Germinal center (tissue), 1 donor: ENCODE measurements at places on chromosomes 16 and 17.

DNA sequence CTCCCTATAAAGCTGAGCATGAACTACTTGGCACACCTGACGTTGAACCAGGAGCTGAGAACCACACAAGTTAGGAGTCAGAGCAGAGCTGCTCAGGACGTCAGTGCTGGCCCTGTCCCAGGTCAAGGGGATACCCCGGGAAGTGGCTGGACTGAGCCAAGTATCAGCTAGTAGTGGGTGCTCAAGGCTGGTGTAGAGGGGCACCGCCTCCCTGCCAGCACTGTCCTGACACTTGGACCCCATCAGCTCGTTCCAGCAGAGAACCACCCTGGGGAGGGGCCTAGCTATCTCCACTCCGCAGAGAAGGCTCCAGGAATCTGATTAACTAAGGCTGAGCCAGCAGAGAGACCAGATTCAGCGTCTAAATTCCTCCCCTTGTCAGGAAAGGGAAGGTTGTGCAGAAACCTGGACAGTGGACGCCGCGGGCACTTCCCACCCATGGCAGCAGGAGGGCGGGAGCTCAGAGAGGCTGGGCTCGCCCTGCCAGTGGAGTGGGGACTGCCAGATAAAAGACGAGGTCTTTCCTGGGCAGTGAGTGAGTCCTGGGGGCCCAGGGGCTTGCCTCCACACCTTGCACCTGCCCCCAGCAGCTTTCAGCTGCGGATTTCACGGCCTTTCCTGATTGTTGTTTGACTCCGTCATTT, 21.0 kb downstream of the C16orf90 start:
- no peak for DNase-seq

- DNase-seq: no peak
These were observed 1057.7 kb upstream of the EEF2KMT start for GRCh38 chr16:6155271-6155670.

GRCh38 chr17:3729881-3730280, 6.2 kb downstream of the HASPIN start:
- no peak for DNase-seq

- no peak for DNase-seq
These were observed 55.4 kb downstream of the TNFRSF13B start for GRCh38 chr17:16916557-16916920.

DNA sequence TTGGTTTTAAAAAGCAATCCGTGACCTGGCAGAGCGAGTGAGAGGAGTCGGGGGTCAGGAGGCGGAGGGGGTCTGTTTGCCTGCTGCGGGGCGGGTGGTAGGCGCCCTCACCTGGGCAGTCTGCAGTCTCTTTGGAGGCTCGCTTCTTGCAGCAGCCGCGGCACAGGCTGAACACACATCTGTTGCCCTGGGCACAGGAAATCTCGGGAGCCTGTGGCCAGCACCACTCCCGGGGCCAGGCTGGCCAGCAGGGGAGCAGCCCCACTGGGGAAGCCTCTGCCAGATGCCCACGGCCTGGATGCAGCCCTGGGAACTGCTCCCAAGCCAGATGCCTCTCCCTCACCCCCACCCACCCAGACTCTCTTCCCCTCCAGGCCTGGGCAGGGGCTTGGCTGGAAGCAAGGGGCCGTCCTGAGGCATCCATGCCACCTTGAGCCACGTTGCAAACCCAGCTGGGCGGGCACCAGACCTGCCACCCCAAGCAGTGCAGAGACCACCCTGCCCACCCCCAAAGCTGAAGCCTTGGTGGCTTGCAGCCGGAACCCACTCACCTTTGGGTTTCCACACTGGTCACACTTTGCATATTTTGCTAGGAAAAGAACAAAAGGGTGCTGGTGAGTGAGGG, 6.6 kb downstream of the GPS1 start:
- DNase-seq: no peak

- DNase-seq: no peak
These were observed 10.9 kb downstream of the CTRB2 start for GRCh38 chr16:75195811-75196790.
